ENCODE measurements at places on chromosomes 6 and 20.

- DNase-seq = peak; percentile 57
These were observed 127.5 kb downstream of the CDKAL1 start for GRCh38 chr6:20661721-20662120.

DNA sequence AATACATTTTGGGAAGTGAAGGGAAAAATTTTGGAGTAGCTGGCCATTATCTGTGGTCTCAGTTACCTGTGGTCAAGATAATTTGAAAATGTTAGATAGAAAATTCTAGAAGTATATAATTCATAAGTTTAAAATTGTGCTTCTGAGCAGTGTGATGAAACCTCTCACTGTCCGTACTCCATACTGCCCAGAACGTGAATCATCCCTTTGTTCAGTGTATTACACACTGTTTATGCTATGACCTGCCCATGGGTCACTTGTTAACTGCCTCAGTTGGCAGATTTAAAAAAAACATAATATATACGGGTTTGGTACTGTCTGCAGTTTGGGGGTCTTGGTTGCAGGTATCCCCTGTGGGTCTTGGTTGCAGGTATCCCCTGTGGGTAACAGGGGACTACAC lies 4.1 kb upstream of the CALHM5 start:
- DNase-seq = no peak

DNA sequence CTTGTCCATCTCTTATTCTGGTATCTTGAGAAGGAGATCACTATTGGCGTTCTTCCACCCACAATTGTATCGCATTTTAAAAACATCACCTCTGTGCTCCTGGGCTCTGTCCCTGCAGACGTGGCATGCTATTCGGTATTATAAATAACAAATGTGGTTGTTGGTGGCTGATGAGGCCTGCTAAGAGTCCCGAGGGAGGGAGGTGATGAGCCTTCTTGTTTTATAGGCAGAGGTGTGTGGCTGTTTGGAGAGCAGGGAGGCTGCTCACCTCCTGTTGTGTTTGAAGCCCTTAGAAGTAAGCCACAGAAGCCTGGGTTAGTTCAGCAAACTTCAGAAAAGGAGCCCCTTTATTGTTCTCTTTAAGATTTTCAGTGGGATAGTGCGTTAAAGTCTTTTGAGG lies 15.6 kb downstream of the MANBAL start:
- no peak for DNase-seq

- no peak for DNase-seq
These were observed 25.7 kb upstream of the IGF2R start for GRCh38 chr6:159943101-159943632.

GRCh38 chr6:45789238-45789637 lies 226.4 kb downstream of the CLIC5 start:
- peak; percentile 14 for DNase-seq

GRCh38 chr20:62025394-62025793 lies 40.3 kb downstream of the TAF4 start:
- no peak for DNase-seq

GRCh38 chr6:43790031-43790430 lies 20.0 kb downstream of the VEGFA start:
- no peak for DNase-seq

DNA sequence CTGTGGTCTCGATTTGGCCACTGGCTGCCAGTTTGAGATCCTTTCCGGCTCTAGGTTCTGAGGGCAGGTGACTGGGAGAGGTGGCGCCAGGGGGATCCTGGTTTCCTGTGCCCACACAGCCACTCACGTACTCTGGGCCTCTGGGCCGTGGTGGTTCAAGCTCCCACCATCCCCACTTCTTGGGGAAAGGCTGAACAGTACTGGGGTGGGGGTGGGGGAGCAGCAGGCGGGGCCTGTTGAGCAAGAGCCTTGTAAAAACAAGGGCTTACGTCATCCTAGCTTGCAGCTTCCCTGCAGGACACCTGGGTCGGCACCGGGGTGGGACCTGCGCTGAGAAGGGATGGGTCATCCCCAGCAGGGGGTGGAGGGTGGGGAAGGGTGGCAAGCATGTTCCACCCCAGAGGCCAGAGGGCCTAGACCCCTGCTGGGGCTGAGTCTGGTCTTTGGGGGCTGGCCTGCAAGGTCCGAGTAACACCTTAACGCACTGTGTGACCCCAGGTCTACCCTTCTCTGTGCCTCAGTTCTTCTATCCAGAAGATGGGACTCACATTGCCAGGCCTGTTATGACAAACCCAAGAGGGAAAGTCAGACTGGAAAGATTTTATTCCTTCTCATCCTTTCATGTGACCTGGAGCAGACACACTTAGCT lies 3.1 kb upstream of the CEBPB start:
- DNase-seq = no peak

DNA sequence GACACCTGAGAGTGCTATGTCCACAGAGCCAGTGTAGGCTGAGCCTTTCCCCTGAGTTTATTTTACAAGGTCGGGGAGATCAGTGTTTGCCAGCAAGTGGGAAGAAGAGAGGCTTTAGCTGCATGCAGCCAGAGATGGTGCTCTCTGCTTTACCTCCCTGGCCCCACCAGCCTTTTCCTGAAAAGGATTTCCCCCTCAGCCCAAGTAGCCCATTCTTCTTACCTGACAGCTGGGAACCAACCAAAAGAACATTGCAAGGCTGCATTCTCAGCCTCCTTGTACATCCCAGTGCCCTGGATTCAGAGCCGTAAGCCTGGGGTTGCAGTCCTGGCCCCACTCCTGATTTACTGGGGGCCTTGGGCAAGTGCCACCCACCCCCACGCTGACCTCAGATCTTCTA lies 16.9 kb downstream of the SNPH start:
- no peak for DNase-seq

- DNase-seq = no peak
These were observed 597.1 kb downstream of the EPHA7 start for GRCh38 chr6:92822222-92822621.

- peak; percentile 20 for DNase-seq
These were observed 118.5 kb downstream of the GFRAL start for GRCh38 chr6:55445648-55446204.

- no peak for DNase-seq
These were observed 44.8 kb upstream of the GTSF1L start for GRCh38 chr20:43771503-43772190.
